ENCODE measurements at places on chromosomes 16 and 17.

DNA sequence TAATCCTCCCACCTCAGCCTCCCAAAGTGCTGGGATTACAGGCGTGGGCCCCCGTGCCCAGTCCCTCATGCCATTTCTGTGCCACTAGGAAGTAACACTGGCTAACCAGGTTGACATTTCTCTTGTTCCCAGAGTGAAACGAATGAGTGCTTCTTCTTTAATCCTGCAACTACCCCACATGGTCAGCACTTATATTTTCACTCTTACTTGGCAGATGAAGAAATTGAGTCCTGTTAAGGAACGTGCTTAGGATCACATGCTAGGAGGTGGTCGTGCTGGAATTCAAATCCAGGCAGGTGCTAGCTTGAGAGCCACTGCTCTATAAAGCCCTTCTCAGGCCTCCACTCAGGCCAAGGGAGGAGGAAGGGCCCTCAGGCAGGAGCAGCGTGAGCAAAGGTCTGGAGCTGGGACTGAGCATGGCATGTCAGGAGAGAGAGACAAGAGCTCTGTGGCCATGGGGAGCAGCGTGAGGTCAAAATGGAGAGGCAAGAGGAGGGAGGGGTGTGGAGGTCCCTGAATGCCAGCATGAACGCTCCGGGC is 18.5 kb upstream of the RMI2 start:
- no peak for DNase-seq

- DNase-seq = no peak
Measured at GRCh38 chr17:79830763-79831264, 8.4 kb downstream of the CBX4 start.

- no peak for DNase-seq
Measured at GRCh38 chr17:19365833-19366636, 3.5 kb upstream of the B9D1 start.

DNA sequence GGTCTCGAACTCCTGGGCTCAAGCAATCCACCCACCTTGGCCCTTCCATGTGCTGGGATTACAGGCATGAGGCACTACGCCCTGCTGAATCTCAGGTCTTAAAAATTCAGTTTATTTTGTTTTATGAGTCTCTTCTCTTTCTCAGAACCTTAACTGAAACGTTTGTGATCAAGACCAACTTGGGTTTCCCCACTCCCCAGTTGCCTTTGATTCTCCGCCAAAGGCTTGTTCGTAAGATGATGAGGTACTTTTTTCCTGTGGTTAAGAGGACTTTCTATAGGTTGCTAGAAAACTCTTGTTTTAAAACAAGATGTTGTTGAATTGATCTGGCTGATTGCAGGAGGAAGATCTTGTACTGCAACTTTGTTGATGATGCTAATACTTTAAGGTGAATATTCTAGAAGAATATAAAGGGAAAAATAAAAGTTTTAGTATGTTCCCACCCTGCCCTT is 11.7 kb downstream of the ABCC1 start:
- DNase-seq = peak; percentile 60

GRCh38 chr16:889586-889985 is 81.2 kb downstream of the LMF1 start:
- no peak for DNase-seq

DNA sequence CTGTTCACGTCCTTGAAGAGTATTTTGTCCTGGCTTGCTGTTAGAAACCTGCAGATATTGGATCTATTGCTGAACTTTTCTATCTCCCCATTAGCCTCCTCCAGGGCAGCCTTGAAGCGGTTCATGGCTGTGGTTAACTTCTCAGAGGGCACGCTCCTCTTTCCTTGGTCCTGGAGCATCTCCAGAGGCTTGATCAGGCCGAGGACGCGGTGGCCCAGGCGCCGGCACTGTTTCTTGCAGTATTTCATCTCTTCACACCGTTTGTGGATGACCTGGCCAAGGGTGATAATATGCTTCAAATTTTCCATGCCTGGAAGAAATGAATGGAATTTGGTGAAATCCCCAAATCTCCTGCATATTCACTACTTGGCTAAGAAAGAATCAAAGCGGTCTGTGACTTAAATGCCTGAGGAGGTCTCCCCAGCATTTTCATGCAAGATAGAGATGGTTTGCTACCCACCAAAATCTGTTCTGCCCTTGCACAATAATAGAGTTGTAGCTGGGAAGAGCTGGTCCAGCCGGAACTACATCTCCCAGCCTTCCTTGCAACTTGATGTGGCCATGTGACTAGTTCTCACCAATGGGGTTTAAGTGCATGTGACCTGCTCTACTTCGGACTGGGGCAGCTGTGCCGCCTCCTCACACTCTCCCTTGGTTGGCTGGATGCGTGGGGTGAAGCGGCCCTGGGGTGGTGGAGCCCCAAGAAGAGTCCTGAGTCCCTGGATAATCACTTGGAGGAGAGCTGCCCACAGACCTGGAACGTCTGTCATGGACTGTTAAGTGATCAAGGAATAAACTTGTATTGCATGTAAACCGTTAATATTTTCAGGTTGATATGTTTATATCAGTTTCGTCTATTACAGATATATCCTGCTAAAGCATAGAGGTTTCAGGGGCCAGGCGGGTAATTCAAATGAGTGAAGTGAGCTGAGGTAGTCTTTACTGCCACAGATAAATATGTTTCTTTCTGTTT is 4.9 kb downstream of the MLKL start:
- peak; percentile 97 for DNase-seq

GRCh38 chr16:88274847-88275246 is 107.9 kb upstream of the ZNF469 start:
- no peak for DNase-seq

DNA sequence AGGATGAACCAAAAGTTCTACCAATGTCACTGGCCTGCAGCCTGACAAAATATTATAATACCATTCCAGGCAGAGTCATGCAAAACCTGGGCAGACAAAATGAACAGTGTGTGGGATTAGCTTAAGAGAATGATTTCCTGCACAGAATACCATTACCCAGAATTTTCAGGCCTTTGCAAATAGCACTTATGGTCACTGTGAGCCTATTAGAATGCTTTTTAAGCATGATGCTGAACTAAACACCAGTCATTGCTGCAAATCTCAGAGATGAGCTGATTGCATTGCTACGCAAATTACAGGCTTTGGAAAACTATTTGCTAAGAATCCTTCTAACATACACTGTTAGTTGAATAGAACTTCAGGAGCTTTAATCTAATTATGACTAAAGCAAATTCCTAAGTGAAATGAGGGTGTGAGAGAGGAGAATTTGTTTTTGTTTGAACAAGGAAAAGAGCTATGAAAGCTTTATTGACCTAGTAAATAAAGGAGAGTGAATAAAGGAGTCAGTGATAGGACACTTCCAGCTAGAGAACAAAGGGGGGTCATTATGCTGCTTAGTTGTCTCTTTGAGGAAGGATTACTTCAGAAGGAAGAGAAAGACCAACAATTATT is 398.8 kb downstream of the HS3ST3B1 start:
- no peak for DNase-seq

DNA sequence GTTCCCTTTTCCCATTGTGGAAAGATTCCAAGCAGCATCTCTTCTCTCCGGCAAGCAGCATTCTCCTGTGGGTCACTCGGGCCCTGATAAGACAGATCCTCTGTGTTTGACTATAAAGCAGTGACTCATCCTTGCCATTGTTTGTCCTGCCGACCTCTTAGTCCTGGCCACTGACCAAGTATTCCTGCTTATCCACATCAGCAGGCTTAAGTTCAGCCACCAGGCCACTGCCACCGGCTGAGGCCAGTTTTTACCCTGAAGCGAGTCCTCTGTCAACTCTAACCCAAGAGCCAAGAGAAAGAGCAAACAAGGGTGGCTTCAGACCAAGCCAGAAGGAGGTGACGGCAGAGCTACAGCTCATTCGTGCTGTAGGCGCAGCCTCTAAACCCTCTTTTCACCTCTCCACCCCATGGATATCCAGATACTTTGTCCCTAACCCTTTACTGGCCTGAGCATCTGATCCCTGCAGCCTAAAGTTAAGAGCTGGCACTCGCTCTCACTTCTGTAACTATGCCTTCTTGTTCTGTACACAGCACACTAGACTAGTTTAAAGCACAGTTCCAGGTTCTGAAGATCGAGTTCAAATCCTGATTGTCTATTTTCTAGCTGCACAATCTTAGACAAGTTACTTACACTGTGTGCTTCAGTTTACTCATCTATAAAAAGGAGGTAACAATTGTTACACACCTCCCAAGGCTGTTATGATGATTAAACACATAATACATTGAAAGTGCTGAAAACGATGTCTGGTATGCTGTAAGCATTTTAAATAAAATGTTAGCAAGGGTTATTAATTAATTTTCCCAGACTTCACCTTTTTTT is 31.0 kb downstream of the SOX9 start:
- DNase-seq = peak; percentile 38

- peak; percentile 10 for DNase-seq
Measured at GRCh38 chr16:82011199-82011641, at the start of gene SDR42E1. Gene SDR42E1 (minus strand): TSS chr16:82011470. CDS start chr16:82000858, 10,612 bp downstream.

- DNase-seq = peak; percentile 39
Measured at GRCh38 chr17:15498107-15498506, 30.7 kb upstream of the CDRT4 start.

DNA sequence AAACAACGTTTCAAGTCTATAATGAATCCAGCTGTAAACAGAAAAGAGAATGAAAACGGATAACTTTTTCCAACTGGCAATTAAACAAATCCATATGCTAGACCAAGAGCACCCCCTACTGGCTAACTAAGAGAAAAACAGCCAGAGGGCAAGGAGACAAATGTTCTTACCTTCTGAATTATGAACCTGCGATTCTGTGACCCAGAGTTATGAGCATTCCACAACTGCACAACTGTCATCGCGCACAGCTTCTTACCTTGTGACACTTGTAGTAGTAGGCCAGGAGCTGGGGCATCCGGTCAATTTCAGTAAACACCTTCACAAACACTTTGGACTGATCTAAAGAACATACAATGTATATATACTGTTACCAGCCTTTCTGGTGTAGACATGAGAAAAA is 18.6 kb downstream of the COG7 start:
- DNase-seq = peak; percentile 85

DNA sequence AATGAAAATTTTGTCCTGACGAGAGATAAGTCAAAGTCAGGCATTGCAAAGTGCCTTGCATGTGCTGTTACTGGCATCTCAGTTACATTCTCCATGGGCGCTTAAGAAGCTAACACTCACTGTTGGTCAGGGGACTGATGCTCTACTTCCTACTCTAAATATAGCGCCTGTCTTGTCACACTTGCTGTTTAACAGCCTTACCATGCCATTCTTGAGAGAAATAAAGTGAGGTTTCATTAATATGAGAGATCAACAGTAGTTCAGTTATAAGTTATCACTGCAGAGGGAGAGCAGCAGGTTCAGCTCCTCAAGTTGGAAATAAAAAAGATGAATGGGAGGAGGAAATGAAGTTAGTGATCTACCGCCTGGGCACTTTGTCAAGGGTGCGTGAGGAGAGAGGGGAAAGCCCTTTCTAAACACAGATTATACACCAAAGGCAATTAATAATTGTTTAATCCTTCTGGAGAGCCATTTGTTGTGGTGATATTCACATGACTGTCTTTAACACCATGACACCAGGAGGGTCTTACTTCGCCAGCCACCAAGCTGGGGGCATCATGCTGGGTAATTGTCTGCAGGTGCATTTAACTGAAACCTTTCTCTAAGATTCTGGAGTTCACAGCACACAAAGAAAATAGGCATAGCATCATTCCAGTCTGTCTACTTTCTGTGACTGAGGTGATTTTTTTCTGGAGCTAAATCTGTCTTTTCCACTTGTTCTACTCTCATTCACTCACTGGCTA is 568.7 kb upstream of the HSBP1 start:
- no peak for DNase-seq

DNA sequence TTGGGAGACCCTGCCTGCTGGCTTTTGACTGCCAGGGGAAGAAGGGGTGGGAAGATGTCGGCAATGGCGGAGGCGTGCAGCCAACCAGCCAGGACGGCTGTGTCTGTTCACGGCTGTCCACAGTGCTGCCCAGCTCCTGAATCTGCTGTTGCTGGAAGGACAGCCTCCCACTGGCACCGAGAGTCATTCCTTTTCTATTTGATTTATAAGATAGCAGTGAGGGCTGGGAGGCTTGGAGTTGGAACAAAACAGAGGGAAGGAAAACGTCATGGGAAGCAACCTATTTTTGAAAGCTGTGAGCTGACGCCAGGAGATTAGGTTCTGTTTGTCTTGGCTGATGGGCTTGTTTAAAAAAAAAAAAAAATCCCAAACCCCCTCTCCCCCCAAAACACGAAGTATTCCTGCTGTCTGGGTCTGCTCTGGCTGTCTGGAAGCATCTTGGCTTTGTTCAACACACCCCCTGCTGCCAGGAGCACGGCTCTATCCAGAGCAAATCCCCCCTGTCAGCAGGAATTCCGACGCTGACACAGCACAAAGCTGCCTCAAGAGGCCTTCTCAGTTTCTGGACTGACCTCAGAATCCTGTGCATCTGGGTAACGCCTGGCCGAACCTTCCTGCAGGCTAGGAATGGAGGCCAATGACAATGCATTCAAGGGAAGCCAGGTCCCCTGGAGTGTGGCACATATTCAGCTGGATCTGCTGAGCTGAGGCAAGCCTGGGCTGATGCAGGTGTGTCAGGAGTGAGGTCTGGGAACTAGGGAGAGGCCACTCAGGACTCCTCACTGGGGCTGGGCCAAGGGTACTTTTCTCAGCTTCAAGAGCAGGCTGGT is 41.0 kb upstream of the SREBF1 start:
- DNase-seq = peak; percentile 93

DNA sequence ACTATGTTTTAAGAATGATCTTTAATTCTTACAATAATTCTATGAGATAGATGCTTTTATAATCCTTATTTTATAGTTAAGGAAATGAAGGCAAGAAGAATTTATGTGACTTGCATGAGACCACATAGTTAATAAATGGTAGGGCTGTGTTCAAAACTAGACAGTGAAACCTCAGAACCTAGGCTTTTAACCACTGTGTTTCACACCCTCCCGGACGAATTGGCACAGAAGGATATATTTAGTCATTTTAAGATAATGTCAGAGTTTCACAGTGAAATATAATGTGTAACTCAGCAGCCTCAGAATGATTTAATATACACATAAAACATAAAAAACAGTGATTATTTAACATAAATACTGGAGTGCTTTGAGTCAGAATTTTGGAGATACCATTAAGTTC is 57.0 kb downstream of the NSRP1 start:
- no peak for DNase-seq

DNA sequence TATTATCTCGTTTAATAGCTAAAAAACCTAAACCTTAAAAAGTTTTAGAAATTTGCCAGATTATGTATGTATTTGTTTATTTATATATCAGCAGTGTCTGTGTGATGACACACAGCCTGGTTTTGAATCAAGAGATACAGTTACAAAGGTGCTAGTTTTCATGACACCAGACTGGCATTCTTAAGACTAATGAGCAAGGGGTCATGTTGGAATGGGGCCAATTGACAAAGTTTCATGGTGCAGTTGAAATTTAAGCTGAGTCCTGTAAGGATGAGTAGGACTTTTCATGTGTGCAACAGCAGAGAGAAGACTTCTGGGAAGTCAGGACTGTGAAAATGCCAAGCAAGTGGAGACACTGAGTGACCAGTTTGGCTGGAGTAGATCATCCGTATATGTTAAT is 3.2 kb upstream of the KRT10 start:
- peak; percentile 10 for DNase-seq

- no peak for DNase-seq
Measured at GRCh38 chr17:10557422-10557821, 8.0 kb upstream of the MYH2 start.

GRCh38 chr17:34884597-34884996 is 76.7 kb downstream of the CCT6B start:
- no peak for DNase-seq

- DNase-seq = no peak
Measured at GRCh38 chr16:57143149-57143921, 42.5 kb downstream of the PSME3IP1 start.

GRCh38 chr17:61757168-61757567 is 106.2 kb downstream of the BRIP1 start:
- no peak for DNase-seq

- peak; percentile 52 for DNase-seq
Measured at GRCh38 chr16:89037261-89038152, 56.1 kb upstream of the ACSF3 start.

- no peak for DNase-seq
Measured at GRCh38 chr17:63463771-63464170, 13.1 kb upstream of the ACE start.
